ENCODE measurements at places on chromosomes 2 and 18.

DNA sequence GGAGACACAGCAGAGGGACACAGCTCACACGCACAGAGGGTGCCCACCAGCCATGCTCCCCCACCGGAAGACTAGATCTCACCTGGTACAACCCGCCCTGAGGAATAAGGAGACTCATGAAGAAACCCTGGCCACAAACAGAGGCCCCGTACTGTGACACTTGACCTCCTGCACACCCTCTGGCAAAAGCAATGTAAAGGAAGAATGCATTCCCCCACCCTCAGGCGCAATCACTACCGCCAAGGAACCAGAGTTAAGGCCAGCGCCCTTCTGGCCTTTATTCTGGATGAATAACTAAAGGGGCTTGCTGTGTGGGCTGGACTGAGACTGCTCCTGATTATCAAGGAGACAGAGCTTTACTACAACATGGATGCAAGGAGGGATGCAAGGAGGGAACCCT lies 509.2 kb upstream of the SPHKAP start:
- DNase-seq = no peak

- DNase-seq = no peak
Observed at GRCh38 chr2:220318508-220318907, 691.1 kb downstream of the SLC4A3 start.

DNA sequence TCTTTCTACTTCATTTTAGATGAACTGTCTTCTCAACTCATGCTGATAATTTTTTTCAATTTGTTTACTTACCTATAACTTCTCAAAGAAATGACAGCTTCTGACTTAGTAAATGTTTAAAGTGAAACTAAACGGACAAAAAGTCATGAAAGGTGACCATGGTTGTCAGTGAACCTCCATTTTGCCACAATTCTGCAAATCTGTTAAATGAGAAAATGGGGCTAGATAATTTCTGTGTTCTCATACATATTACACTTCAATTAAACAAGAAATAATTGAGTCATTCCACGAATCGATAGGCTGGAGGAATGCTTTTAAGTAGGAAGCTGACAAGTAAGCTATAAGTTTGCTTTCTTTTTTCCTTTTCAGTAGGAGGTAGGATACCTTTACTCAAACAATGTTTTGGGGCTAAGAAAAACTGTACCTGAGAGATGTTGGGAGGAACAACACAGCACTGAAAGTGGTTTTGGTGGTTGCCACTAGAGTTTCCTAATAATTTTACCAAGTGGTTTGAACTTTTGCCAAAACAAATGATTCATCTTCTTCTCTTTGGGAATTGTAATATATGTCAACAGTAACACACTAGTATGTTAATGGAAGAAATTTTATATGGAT lies 17.1 kb downstream of the DYNAP start:
- DNase-seq = peak; percentile 2

DNA sequence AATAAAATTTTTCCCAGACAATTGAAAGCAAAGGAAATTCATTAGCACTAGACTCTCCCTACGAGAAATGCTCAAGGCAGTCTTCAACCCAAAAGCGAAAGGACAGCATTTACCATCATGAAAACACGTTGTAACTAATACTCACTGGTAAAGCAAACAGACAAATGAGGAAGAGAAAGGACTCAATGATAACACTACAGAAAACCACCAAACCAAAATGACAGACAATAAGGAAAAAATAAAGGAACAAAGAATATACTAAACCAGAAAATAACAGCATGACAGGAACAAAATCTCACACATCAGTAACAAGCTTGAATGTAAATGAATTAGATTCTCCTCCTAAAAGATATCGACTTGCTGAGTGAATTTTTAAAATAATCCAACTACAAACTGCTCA lies 190.7 kb downstream of the NOL4 start:
- no peak for DNase-seq

DNA sequence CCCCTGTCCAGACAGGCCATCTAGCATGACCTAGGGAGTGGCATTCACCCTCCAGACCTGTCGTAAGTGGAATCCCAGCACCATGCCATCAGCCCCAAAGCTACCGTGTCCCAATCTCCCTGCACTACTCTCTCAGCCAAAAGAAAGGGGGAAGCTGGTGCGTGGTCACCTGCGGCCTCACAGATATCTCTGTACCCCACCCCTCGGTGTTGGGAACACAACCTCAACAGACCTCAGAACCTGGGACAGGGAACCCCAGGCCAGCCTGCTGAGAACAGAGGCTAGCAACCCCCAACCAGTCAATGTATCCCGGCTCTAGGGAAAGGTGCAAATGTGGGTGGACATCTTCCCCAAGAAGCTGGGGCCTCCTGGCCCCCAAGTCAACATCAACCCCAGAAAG lies 38.2 kb downstream of the LMAN2L start:
- DNase-seq = no peak

All from AG09319 (cell line).